Pons (tissue), 1 donor: ENCODE measurements at places on chromosomes 5 and 9.
A peak's percentile ranks its signal among the peaks of the same experiment; 100 is the strongest.

DNA sequence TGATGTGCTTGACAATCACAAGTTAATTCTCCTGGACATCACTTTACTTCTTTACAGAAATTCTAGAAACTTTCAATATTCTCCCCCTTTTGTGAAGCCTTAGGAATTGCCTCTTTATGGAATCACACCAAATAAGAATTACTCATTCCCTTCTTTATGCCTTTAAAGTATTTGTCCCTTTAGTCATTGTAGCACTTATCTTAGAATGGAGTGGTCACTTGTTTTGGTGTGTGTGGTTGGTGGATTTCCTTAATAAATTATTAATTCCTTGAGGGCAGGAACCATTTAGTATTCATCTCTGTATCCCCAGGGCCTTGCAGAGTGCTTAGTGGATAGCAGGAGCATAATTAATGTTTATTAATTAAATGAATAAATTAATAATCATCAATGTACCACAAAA is 307.0 kb downstream of the ARRDC3 start:
- no peak for DNase-seq

GRCh38 chr9:74643303-74643923 is 146.3 kb downstream of the RORB start:
- no peak for DNase-seq

DNA sequence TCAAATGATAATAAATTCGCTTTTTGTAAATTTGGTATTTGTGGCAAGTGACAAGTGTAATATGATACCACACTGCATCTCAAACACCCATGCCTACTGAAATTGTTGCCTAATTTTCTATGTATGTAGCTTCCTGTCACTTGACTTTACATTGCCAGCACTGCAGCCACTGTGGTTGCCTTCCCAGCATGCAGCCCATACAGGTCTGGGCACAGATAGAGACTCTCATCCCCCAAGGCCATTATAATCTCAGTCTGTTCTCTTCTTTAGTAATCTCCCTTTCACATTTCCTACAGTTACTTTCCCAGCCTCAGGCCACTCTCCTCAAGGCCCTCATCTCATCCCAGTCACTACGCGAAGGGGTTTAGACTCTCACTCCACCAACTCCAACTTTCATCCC is 1200.6 kb downstream of the PTPRD start:
- no peak for DNase-seq

GRCh38 chr5:138035605-138036537 is 3.0 kb upstream of the FAM13B start:
- DNase-seq, result peak; percentile 98

GRCh38 chr5:130992621-130993020 is 172.4 kb downstream of the HINT1 start:
- no peak for DNase-seq

DNA sequence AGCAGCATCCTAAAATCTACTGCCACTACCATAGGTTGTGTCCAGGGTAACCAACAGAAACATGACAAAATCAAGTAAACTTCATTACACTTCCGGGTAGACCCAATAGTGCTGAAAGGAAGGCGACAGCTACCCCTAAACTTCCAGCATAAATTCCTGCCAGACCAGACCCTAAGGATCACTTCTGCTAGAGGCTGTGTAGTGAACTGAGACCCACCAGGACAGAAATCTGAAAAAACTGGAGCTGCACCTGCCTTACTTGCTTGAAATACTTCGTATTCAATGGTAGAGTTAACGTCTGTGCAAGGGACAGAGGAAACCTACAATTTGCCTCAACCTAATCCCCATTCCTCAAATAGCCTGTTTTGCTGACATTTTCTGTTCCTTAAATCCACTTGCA is 1.0 kb upstream of the SECISBP2 start:
- no peak for DNase-seq

DNA sequence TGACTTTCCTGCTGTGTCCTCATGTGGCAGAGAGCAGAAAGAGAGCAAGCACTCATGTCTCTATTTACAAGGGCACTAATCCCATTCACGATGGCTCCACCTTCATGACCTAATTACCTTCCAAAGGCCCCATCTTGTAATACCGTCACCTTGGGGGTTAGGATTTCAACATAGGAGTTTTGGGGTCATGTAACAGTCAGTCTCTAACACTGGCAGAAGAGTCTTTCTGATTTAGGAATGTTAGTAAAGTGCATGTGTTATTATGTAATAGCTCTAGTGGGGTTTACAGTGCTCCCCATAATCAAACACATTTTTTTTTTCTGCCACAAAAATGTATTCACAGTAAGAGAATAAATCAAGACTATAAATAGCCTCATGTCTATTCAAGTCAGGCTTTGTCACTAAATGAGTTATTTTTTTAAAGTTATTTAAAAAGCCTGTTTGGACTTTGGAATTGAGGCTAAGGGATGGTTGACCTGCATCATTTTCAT is 19.1 kb downstream of the GALNT10 start:
- no peak for DNase-seq

DNA sequence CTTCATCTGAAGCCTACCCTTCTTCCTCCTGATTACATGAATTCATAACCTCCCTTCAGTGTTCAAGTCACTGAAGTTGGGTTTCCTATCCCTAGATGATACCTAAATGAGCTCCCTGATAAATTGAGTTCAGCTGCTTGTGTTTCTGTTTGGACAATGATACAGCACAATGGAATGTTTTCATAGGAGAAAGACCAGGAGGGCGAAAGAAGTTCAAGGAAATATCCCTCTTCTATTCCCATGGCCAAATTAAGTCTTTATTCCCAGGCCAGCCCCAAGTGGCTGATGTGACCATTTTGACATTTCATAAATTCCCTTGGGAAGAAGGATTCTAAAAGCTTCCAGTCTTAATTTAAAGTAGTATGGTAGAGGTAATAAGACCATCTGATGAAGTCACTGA is 555.8 kb upstream of the CLINT1 start:
- peak; percentile 4 for DNase-seq

DNA sequence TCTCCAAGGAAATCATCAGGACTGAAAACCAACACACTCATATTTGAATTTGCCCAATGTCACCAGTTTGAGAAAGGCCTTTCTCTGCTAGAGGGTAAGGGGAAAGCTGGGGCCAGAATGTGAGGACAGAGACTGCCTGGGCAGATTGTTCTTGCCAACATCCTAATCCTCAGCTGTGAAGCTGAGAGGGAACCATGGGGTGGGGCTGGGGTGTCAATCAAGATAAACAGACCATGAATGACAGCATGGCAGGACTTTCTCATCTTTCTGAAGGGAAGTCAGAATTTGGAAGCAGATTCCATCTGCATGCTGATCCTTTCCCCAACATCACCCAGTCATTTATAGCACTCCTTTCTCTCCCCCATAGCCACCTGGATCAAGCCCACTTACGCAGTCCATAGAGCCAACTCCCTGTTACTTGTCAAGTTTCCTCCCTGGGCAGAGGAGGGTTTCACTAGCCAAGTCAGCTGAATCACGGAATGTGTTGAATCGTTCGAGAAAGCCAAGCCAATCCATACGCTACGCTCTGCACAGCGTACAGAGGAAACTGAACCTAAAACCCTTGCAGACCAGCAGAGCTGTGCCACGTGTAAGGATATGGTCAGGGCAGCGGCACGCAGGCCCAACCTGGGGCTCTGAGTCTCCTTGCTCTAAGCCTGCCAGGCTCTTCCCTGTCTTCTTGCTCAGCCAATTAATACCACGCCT is 14.9 kb downstream of the GLDC start:
- no peak for DNase-seq

- DNase-seq, result no peak
Measured at GRCh38 chr5:137272831-137273230, 226.3 kb downstream of the SPOCK1 start.
